ENCODE measurements at places on chromosomes 7 and 10.

GRCh38 chr10:15841696-15842095, 18.6 kb downstream of the MINDY3 start:
- DNase-seq = no peak

GRCh38 chr10:34555653-34556052, 259.4 kb downstream of the PARD3 start:
- no peak for DNase-seq

- no peak for DNase-seq
These were observed 5.5 kb upstream of the LZTS2 start for GRCh38 chr10:100993986-100994708.

DNA sequence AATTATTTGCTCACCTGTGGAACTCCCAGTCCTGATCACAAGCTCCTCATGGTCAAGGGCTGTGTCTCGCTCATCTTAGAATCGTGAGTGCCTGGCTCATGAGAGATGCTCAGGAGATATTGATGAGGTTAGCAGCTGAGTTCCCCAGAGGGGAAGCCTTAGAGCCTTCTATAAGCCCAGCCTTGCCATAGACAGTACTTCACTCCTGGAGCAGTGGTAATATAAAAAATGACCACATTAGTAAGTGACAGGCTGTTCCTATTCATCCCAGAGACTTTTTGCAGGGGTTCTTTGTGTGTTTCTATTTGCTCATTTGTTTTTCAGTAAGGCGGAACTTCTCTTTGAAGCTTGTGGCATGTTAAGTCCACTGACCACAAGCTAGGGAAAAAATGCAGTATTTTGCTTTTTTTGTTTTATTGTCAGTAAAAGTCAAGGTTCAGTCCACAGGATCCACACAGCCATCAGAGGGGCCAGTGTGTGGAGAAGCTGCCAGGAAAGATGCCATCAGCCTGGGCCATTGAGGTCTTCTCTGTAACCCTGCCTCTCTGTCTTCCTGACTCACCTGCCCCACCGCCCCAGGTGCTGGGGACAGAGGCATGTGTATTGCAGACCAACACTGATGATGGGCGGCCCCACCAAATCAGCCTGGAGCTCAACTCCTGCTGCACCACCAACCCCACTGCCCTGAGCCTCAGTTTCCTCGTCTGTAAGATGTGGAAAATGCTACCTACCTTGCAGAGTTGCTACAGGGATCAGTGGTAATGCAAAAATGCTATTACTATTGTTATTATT, 36.4 kb upstream of the JCAD start:
- DNase-seq = no peak

DNA sequence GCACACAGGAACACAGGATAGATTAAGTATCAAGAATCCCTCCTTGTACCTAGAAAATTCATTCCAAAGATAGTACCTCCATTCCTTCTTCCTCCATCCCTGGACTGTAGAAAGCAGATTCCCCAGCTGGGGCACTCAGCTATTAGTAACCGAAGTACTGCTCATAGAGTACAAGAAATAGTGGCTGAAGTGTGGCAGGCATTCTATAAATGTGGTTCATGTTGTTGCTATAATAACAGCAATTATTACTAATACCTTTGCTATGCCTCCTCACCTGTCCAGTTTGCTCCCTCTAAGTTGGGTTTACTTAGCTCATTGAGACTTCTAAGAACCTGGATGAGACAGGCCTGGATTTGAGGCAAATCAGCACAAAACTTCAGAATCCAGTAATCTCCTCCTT, 453.2 kb downstream of the GRM8 start:
- no peak for DNase-seq

DNA sequence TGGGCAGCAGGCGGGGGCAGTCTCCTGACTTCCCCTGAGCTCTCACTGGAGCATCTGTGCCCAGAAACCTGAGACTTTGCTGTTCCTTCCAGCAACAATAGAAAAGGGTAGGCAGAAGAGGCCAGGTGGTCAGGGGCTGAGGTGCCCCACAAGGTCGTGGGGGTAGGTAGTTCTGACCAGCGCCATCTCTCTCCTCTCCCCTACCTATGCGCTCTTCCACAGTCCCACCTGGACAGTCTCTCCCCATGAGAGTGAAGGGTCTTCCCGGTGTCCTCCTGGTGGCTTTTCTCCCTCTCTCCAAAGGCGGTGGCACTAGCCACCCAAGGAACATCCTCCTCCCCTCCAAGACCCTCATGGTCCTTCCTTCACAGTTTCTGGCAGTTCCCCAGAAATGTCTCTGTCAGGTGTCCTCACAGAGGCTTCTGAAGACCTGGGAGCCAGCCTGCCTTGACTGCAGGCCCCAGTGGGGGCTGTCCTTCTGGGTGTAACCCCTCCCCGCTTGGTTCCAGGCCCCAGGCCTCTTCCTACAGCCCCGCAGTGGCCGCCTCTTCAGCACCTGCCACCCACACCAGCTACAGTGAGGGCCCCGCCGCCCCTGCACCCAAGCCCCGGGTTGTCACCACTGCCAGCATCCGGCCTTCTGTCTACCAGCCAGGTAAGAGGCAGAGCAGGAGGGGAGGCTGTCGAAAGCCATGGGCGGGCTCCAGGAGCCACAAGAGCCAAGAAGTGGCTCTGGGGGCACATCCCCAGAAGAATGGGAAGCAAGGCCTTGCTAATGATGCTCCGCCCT, 41.3 kb downstream of the LDB3 start:
- DNase-seq = no peak

DNA sequence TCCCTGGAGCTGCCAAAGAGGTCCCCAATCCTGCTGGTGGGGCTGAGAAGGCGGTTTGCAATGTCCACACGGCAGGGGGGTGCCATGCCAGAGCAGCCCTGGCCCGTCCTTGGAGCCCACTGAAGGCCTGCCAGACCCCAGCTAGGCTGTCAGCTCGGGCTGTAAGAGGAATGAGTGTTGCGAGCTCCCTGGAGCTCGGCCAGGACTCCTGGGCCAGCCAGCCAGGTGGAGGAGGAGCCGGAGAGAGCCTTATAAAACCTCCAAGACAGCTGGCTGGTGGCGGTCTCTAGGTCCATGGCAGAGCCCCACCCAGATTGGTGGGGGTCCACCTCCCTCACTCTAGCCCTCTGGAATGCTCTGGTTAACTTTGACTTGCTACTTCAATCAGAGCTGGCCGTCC, 55.1 kb upstream of the CALN1 start:
- no peak for DNase-seq

Measured in right cardiac atrium (tissue), 5 donors.